ENCODE measurements at places on chromosomes 11 and 22. TPM values are rescaled to one million over a fixed set of nuclear protein-coding genes. Genes with fewer than 3 reads are reported as not detected.

The VSIG10L2 gene
- total RNA-seq, result not detected

The NLRX1 gene
- 15.1 TPM for total RNA-seq

The C1QTNF5 gene
- 65.6 TPM for total RNA-seq

The MICALL1 gene
- 35.6 TPM for total RNA-seq

The APOBEC3C gene
- 1.7 TPM for total RNA-seq

The GAL gene
- 0.28 TPM for total RNA-seq

The KCNJ4 gene
- not detected for total RNA-seq
